ENCODE measurements at places on chromosomes 3 and 15.

DNA sequence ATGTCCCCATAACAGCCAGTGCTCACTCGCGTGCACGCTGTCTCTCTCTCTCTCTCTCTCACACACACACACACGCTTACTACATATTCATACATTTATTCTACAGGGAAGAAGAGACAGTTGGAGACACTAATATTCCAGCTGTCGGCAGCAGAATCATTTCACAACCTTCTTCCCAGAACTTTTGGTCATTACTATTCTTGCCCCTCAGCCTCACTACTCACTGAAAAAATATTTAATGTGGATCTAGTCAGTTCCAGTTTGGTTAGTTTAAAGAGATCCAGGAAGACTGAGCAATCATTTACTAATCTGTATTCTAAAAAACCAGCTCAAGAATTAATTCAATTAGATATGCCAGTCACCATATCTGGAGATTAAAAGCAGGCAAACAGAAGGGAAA is 394.9 kb downstream of the PTPRG start:
- peak; percentile 90 for DNase-seq

GRCh38 chr3:108243243-108243642 is 21.0 kb upstream of the IFT57 start:
- no peak for DNase-seq

- DNase-seq: peak; percentile 60
Measured at GRCh38 chr15:39582286-39582976, 1.6 kb downstream of the THBS1 start.

DNA sequence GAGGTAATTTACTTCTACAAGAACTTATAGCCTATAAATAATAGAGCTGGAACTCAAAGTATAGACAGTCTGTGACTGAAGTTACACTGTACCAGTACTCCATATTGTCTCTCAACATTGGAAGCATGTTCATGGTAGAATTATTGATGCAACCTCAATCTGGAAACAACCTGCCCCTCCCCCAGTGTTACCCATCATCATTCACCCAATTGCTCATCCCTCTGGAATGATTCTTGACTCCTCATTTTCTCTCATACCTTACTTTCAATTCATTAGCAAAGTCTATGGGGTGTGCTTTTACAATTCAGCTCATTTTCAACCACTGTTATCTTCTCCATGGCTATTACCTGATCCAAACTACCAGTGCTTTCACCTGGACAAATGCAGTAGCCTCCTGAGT is 151.7 kb downstream of the CPNE4 start:
- DNase-seq: no peak

DNA sequence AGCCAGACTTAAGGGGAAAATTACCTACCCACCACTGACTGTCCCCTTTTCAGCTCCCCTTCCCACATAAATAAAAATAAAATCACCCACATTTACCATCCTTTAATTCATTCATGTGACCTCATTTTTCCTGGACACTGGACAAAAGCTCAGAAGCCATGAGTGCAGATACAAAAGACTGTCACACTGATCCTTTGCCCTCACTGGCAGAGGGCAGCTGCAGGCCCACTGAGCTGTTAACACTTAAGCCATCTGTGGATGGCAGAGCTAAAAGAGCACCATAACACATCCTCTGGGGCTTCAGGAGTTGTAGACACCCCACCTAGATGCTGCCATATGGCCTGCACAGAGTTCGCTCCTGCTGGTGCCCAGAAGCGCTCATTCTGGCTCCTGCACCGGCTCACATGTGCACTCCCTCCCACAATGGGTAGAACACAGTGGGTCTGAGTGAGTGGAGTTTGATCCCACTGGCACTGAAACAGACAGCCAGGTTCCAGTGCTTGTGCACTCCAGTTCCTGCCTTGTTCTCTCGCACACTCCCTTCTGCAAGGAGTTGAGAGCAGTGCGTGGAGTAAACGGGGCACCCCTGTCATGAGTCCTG is 38.8 kb downstream of the EDC3 start:
- DNase-seq: no peak

- peak; percentile 82 for DNase-seq
Measured at GRCh38 chr3:8529181-8529637, 27.6 kb downstream of the LMCD1 start.

DNA sequence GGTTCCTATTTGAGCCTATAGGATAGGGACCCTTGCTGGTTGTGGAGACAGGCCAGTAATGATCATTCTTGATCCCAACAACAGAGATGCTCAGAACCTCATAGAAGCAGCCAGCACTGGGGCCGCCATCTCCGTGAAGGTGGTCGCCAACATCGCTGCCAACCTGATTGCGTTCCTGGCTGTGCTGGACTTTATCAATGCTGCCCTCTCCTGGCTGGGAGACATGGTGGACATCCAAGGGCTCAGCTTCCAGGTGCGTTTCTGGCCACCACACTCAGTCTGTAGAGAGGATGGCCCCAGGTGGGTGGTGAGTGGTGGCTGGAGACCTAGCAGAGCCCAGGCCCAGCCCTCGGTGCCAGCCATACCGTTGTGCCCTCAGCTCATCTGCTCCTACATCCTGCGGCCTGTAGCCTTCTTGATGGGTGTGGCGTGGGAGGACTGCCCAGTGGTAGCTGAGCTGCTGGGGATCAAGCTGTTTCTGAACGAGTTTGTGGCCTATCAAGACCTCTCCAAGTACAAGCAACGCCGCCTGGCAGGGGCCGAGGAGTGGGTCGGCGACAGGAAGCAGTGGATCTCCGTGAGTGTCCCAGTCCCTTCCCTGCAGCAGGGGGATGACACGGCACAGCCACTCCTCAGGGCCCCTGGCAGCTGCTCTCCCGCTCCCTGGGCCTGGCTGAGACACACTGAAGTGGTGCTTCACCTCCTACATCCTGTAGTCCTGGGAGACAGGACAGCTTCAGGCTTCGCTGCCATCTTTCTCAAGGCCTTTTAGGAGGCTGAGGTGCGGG is 46.5 kb upstream of the PDE8A start:
- DNase-seq: no peak

DNA sequence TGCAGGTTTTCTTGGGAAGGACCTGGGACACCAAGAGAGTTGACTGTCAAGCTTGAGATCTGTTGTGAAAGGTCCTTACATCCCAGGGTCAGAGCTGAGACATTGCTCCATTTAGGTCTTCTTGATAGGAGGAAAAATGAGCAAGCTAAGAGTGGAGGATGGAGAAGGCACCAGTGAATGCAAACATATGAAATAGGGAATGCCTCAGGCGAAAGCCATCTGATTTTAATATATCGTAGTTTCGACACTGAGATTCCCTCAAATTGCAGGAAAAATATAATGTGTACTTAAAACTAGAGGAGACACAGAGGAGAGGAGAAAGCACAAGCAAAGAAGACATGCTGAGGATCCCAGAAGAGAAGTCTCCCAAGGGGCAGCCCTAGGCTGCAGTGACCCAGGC is 85.5 kb downstream of the TM4SF4 start:
- DNase-seq: no peak

GRCh38 chr3:62574266-62574898 is 201.0 kb upstream of the FEZF2 start:
- no peak for DNase-seq

DNA sequence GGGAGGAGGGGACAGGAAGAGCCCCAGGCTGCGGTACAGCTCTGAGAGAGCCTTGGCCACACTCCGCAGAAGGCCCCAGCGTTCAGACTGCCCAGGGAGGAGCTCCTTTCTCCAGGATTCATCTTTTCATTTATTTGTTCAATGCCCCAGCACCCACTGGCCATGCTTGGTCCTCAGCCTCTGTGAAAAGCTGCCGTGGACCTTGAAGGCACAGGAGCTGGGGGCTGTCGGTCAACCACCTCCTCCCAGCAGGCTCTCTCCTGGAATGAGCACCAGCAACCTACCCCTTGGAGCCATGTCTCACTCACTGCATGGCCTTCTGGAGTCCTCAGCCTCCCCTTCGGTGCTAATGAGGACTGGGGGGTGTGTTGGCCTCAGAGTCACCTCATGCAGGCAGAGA is 21.6 kb upstream of the PRR23E start:
- DNase-seq: no peak
